ENCODE measurements at places on chromosomes 6 and 20.
A peak's percentile ranks its signal among the peaks of the same experiment; 100 is the strongest.

GRCh38 chr6:5997420-5997987, 9.2 kb downstream of the NRN1 start:
- no peak for DNase-seq

- no peak for DNase-seq
Observed at GRCh38 chr6:106847116-106847515, 127.4 kb downstream of the CD24 start.

DNA sequence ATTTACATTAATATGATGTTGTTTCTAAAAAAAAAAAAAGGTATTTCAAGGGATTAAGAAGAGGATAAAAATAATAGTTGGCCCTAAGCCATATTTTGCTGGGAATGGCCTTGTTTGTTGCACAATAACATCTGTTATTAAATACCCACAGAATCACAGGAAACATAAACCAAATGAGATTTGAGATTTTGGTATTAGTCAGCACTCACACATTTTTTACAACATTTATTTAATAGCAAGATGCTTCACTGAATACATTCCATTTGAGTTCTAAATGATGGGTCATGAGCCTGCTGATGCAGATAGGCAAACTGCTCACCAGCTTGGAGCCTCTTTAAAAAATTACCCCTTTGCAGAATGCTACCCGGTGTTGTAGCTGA, 92.9 kb upstream of the ENPP5 start:
- DNase-seq: peak; percentile 89

DNA sequence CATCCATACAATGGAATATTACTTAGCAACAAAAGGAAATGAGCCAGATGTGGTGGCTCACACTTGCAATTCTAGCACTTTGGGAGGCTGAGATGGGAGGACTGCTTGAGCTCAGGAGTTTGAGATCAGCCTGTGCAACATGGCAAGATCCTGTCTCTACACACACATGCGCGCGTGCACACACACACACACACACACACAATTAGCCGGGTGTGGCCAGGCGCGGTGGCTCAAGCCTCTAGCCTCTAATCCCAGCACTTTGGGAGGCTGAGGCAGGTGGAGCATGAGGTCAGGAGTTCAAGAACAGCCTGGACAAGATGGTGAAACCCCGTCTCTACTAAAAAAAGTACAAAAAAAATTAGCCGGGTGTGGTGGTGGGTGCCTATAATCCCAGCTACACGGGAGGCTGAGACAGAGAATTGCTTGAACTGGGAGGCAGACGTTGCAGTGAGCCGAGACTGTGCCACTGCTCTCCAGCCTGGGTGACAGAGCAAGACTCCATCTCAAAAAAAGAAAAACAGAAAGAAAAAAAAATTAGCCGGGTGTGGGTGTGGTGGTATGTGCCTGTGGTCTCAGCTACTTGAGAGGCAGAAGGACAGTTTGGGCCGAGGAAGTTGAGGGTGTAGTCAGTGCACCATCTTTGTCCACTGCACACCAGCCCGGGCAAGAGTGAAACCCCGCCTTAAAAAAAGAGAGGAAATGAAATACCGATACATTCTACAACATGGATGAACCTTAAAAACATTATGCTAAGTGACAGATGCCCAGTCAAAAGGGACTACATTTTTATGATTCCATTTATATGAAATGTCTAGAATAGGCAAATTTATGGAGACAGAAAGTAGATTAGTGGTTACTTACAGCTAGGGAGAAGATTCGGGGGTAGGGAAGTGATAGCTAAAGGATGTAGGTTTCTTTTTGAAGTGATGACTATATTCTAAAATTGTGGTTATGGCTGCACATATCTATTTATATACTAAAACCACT, 52.5 kb downstream of the RBL1 start:
- DNase-seq: no peak

- peak; percentile 100 for DNase-seq
Observed at GRCh38 chr20:48015943-48016723, 230.9 kb upstream of the SULF2 start.

DNA sequence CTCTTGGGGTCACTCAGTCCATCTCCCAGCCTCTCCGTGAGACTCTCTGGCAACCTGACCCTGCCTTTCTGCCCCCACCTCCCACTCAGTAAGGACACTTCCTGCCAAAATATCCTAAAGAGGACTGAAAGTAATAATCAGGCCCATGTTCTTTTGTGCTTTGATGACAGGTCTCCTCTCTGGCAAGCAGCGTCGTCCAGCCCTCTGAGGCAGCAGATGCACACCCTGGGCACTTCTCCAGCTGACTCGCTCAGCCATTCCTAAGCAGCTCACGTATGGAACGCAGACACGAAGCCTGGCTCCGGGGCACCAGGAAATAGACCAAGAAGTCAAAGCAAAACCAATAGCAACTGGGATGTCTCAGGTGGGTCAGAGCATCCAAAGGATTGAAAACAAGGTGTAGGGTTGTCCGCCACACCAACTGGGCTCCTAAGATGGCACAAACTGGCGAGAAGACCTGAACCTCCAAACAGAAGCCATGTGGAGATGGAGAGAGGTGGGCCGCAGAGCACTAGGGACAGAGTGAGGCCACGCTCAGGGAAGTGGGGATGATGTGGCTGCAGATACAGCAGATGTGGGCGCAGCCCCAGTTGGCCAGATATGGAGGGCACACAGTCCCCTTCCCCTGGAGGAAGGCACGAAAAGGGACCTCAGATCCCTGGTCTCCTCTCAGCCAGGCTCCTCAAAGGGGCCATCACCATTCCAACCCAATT, 99.3 kb downstream of the PRND start:
- DNase-seq: peak; percentile 36

DNA sequence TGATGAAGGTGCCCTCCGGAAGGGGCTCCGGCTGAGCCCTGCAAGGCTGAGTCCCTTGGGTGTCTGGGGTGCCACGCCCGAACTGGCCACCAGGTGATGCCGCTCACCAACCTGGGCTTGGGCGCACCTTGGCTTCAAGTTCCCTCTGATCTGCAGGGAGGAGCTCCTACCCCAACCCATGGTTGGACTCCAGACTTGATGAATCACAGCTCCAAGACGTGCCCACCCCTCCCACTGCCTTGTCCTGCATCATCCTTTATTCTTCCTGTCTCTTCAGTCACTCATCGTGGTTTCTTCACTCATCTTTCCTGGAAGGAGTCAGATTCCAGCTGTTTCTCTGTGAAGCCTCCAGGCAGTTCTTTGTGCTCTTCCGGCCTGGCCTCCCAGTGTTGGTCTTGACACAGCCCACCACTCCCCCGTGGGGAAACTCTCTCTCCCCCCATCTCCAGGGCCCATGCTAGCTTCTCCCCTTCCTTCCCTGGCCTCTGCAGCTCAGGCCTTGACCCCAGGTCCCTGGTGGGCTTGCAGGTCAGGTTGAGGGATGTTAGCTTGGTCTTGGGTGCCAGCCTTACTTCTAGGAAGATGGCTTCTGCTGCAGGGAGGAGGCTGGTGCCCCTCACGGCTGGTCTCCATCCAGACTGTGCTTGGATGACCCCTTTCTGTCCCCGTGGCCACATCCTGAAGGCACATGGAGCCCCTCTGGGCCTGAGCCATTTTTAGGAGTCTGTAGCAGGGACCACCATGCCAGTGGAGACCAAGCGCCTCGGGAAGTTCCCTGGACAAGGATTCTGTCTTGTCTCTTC, 2.6 kb upstream of the ZBP1 start:
- peak; percentile 38 for DNase-seq

DNA sequence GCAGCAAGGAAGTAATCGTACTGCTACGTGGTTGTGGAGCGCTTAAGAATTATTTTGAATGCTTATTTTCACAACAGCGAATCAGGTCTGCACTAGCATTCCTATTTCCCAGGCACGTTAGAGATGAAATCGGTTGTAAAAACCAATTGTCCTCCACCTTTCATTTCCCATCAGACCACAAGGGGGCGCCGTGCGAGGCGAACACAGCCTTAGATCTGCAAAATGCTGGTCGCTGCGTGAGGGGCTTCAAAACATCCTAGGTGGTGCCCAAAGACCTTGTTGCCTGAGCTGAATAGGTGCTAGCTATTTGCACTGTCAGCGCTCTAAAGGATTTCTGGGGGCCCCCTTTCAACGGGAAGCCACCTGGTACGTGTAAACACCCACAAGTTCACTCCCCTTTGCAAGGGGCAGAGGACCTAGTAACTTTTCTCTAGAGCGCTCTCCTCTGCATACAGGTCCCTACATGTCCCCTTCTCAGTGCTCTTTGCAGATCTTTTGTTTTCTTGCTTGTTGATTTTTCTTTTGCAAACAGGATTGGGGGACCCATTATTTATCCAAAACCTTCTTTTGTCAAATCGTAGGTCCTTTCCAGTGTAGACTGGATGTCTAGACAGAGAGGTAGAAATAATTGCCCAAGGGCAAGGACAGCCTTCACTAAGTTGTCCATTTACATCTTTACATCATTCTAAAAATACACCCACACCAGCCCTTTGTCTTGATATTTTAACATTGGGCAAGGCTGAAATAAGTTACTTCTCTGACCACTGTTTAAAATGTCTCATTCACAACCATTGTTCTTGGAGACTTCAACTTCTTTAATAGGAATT, 59.8 kb downstream of the NEDD9 start:
- no peak for DNase-seq

DNA sequence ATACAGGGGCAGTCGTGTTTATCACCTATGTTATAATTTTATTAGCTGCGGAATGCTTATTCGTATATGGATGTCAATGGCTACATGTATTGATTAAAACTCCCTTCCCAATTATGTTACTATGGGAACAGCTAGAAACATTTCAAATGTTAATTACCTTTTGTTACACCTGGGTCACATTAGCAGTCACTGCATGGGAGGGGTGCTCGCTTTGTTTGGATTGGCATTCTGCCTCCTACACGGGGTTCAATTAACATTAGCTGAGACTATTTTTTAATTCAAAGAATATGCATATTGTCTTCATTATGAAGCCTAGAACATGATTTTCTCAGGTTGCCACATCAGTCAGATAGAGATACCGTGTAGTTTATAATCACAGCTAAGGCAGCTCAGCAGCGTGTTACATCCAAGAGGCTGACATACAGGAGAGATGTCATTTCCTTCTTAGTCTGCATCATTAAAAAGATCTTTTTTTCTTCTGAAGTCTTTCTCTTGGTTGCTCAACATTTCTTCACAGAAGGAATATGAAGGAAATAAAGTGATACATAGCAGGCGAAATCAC, 76.2 kb upstream of the RPS6KA2 start:
- DNase-seq: no peak

DNA sequence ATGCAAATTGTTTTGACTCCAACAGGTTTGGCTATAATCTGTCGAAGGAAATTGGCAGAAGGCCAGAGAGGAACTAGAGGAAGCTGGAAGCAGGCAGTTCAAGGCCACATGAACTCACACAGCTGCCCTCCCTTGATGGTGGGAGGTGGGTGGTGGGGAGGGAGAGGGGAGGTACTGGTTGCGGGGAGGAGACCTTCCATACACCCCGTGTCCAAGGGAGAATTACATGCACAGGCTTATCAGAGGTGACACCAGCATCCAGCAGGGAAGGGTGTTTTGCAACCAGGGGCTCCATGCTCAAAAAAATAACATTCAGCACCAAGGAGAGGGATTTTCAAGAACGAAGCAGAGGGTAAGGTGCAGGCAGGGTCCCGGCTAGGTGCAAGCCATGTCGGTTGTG, 9.1 kb downstream of the PRND start:
- no peak for DNase-seq

DNA sequence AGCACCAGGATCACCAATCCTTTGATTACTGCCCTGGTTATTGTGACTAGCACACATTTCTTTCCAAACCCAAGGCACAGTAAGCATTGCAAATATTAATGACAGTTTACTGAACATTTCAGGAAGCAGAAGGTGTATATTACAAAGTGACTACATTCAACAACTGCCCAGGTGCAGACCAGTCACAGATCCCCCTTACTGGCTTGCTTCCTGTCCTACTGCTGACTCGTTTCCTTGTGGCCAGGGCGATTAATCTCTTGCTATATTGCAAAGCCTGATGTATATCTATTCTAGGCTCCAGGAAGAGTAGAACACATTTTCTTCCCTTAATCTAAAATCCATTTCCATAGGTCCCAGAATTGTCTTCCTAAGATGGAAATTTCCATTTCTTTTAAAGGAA, 77.2 kb upstream of the EPHA7 start:
- no peak for DNase-seq

- no peak for DNase-seq
Observed at GRCh38 chr6:2764610-2765165, 505 bp upstream of the WRNIP1 start.

Measured in fibroblast of skin of left biceps (primary cell).